NCI-H1105 treated with DMSO at 0.1 percent for 48 hours (cell line): ENCODE measurements at places on chromosomes 3 and 15.

DNA sequence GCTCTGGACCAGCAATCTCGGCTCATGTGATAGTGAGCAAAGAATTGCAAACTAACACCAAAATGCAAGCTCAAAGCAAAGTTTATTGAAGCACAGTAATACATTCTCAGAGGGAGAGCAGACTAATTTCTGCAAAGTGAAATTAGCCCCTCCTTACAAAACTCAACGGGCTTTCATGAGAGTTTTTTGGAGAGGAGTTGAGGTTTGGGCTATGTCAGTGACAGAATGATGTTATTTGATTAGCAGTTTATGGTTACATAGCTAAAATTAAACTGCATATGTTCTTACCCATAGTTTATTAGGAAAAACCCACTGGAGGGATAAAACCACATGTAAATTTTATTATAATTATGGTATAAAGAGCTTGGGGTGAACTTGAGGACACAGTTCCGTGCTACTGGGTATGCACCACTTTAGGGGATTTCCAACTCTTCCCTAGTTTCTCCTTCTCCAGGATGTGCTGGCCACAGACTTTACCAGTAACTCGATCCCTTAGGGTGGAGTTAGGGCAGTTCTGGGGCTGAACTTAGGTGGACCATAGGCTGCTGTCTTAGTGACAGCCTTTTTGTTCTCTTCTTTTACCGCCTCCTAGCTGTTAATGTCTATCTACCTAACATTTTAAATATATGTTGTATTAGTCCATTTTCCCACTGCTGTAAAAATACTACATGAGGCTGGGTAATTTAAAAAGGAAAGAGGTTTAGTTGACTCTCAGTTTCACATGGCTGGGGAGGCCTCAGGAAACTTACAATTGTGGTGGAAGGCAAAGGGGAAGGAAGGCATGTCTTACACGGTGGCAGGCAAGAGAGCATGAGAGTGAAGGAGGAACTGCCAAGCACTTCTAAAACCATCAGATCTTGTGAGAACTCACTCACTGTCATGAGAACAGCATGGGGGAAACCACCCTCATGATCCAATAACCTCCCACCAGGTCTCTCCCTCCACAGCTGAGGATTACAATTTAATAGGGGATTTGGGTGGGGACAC, 8.9 kb upstream of the AADACL2 start:
- DNase-seq = no peak

- DNase-seq = no peak
These were observed 7.8 kb upstream of the STAC start for GRCh38 chr3:36372534-36372935.

- DNase-seq = no peak
These were observed 27.5 kb upstream of the STRIT1 start for GRCh38 chr3:155320934-155321333.

DNA sequence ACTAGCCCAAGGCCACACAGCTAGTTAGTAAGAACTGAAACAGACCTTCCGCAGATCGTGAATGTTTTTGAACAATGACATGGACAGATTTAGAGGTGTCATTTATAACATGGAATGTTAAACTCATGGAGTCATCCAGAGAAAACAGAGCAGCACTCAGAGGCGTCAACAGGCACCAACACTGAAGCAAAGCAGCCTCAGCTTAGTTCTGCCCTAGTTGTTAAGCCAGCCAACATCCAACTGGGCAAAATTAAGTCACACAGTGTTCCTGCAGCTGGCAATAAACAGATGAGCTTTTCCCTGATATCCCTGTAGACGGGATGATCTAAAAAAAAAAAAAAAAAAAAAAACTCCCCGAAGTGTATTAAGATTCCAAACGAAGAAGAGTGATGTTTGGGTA, 13.6 kb downstream of the DCLK3 start:
- DNase-seq = no peak

DNA sequence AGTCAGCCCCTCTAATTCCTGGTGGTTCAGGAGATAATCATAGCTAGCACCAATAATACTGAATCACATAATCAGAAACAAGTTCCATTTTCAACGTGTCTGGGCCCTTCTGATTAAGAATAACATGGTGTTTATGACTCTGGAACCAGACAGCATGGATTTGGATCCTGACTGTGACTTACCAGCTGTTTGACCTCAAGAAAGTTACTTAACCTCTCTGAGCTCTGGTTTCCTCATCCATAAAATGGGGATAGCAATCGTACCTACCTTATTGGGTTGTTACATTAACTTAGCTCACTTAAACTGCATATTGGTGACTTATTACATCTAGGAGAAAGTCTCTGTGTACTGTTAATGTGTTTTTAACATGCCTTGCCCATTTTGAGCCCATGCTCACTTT, 10.7 kb upstream of the TMEM40 start:
- no peak for DNase-seq

DNA sequence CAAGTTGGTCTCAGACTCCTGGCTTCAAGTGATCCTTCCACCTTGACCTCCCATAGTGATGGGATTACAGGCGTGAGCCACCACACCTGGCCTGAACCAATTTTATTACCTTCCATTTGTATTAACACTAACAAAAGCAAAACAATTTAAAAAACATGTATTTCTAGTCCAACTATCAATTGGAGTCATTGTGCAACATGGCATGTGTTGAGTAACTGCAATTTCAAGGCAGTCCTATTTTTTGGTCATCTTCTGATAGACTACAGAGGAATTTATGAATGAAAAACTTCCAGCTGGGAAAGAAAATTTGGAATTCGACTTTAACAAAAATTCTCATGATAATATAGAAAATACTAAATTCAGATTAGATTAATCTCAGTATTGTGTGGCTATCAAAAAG, 16.8 kb downstream of the SPTSSB start:
- DNase-seq = no peak

GRCh38 chr3:5194801-5195509, 7.4 kb downstream of the EDEM1 start:
- no peak for DNase-seq

DNA sequence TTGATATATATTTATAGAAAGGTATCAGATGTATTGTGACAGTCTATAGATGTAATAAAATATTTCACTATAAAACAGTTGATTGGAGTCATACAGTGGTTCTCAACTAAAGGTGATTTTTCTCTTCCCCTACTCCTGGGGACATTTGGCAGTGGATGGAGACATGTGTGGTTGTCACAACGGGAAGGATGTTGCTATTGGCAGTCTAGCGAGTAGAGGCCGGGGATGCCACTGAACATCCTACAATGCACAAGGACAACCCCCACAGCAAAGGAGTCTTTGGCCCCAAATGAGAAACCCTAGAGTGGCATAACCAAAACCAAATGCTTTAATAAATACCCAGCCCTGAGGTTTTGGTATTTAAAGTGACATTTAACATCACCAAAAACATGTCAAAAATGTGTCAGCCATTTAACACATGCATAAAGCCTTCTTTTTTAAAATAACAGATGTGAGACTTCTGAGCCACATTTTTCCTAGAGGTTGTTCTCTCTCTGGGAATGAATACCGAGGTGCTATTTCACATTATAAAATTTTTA, 367.5 kb downstream of the PTPRG start:
- DNase-seq = no peak

DNA sequence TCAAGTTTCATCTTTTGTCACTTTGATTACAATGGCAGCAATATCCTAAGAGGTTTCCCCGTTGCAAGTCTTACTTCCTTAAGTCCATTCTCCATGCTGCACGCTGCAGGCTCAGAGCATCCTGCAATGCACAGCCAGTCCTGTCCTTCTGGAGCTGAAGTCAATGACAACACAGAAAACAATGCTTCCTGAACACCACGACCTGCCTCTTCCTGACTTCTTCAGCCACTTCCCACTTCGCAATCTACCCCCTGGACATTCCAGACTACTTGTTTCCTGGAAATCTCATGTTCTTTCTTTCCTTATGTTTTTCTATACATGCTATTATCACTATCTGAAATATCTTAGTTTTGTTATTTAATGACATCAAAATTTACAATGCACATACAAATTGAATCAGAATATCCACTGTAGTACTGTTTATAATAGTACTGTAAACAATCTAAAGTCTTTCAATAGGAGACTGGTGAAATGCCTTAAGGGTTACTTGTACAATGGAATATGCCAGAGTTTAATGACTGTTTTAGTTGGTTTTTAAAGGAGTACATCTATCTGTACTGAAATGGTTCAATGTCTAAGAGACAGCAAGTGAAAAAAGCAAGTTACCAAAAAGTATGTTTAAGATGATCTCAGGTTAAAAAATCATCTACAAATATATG, 113.7 kb upstream of the PRTG start:
- no peak for DNase-seq

DNA sequence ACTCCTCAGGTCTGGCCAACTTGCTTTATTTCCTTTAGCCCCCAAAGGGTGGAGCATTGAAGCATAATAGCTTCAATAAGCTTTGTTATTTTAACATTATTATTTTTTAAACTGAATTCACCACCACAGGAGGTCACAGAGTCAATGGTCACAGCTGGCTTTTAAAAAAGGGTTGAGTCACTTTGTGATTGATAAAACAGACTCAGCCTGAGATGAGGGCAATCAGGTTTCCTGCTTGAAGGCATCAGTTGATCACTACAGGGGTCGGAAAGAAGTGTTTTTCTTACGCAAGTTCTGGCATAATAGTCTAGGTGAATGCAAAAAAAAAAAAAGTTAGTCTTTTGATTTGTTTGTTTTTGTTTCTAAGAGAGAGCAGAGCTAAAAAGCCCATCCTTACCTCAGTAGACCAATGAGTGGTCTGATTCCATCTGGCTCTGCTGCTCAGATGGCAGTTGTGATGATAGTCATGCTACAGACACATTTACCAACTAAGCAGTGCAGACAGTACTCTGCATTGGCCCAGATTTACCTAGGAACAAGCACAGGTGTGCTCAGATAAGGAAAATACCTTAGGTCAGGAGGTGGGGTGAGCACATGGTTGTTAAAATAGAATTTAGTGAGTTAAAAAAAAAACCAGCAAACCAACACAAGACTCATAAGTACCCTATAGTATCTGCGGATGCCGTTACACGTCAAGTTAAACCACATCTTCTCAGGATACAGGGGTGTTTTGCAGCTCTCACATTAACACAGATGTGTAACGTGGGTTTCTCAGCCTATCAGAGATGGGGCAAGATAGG, 22.6 kb downstream of the ZNF80 start:
- no peak for DNase-seq

GRCh38 chr3:170967126-170967525, 58.7 kb upstream of the EIF5A2 start:
- DNase-seq = no peak

DNA sequence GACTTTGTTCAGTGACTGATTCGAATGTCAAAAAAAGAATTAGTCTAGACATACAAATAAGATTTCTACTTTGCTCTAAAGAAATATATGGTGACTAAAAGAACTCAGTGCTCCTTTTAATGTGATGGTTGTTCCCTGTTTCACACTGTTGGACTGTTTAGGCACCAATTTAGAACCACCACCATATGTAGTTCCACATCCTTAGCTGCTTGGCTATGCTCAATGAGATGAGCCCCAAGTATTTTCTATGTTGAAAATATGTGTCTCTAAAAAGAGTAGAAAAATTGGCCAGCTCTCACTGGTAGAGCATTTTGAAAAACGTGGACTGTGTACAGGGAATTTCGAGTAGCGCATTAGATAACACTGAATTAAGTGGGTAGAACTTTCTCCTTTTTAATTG, 167.3 kb downstream of the GOLIM4 start:
- DNase-seq = no peak

DNA sequence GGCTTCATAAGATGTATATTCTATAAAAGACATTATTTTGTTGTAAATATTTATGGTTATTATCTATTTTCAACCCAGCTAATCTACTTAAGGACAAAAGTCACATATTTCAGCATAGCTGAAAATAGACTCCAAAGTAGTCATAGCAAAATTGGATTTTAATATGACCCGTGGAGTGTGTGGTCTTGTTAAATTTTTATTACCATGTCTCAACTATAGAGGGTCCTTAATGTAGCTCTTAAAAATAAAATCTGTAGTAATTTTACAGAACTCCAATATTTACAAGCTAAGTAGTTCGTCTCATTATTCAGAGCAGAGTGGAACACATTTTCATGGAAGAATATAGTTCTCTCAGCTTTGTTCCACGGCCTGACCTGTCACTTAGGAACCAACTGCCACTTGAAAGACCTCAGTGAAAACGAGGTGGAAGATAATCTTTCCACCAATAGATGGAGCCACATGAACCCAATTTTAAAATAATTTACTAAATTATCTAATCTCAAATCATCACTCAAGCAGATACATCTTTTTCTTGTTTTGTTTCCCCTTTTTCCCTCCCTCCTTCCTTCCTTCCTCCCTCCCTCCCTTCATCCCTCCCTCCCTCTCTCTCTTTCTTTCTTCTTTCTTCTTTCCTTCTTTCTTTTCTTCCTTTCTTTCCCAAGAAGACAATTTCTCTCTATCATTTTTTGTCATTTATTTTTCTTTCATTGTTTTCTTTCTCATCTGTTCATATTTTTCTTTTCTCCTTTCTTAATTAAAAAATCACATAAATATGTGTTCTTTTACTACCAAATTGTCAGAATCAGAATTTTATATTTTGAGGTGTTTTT, 97.2 kb downstream of the CLDN1 start:
- DNase-seq = peak; percentile 66

GRCh38 chr3:106342386-106342785, 473.6 kb upstream of the CBLB start:
- no peak for DNase-seq

DNA sequence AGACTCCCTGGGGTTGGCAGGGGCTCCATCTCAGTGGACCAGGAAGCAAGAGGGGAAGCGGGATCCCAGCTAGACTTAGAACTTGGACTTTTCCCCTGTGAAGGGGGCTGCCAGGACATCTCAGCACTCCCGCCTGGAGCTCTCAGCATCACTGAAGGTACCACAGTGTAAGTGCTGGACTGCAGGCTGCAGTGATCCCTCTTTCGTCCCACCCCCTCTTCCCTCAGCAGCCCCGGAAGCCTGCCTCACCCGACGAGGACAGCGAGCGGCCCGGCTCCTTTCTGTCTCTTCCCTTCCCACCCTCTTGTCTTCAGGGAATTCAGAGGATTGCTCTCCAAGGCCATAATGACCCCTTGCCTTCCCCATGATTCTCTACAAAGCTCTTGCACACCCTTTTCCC, 94.4 kb downstream of the ANP32A start:
- DNase-seq = no peak

DNA sequence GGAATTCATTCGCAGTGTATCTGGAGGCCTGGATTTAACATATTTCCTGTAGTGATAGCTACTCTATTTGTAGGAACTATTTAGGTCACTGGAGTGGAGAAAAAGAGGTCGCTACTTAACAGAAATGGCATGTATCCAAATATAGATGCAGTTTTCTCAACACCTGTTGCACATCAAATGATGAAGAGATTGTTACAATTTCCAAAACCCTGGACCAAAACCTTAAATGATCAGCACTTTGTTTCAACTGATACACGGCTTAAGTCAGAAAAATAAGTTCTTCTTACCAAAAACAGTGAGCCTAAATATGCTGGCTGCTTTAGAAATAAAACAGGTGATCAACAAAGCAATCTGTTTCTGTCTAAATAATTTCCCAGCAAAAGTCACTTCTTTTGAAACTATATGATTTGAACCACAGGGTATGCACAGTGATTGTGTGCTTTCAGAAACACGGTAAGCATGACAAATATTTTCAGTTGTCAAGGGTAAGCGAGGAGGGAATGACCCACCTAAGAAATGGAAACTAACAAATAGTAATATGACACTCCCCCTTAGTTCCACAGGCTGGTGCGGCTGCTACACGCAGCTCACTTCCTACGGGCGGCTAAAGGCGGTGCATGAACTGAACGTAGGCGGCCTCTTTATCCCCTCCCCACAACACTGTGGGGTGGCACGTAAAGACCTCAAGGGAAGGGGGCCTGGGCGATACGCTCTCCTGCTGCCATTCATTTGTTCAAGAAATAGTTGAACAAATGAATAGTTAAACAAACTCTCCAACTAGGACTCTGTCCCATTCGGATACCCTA, 1.1 kb downstream of the EHD4 start:
- DNase-seq = peak; percentile 57

- DNase-seq = no peak
These were observed 1199.9 kb downstream of the SI start for GRCh38 chr3:163878396-163878795.
